Kidney (tissue), 22 donors: ENCODE measurements at places on chromosomes 4 and X. TPM values are rescaled to one million over a fixed set of nuclear protein-coding genes. Genes with fewer than 3 reads are reported as not detected.

DNA sequence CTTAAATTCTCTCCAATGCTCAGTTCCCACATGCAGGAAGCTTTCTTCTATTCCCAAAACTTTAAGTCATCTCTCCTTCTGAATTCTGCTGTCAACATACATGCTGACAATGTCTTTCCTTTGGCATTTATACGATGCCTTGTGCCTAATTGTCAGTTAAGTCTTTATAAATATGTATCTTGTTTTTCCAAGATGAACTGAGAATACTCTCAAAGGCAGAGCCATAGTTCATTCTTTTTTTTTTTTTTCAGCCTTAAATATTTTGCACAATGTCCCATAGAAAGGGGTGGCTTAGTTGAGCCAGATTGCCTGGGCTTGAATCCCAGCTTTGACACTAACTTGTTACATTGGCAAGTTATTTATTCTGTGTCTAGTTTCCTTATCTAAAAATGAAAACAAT, 210.6 kb downstream of the QDPR start:
- DNase-seq: no peak

DNA sequence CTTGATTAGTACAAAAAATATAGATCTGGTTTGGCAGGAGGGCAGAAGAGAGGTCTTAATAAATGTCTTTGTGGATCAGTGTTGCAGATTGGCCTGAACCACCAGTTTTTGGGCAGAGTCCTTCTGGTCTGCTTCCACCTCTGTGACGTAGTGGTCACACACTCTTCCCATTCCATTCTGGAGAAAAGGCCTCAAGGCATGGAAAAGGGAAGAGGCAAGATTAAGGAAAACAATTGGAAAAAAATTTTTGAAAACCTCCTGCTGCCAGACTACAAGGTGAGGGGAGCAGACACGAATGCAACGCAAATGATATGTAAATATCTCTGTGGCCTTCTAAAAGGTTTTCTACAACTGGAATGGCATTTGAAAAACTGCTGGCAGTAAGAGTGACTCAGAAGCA, 24.3 kb upstream of the FAM47C start:
- no peak for DNase-seq

DNA sequence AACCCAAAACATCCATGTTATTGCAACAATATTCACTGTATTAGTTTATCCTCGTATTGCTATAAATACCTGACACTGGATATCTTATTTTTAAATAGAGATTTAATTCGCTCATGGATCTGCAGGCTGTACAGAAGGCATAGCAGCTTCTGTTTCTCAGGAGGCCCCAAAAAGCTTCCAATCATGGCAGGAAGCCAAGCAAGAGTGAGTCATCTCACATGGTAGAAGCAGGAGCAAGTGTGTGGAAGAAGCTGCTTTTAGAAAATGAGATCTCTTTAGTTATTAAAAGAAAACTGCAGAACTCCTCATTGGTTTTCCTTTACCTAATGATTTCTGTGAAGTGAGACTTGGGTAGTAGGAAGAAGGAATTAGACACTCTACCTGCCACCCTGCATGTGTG, 16.4 kb downstream of the ZNF732 start:
- no peak for DNase-seq

FAM156B gene
- 13.1 TPM for polyA plus RNA-seq

DNA sequence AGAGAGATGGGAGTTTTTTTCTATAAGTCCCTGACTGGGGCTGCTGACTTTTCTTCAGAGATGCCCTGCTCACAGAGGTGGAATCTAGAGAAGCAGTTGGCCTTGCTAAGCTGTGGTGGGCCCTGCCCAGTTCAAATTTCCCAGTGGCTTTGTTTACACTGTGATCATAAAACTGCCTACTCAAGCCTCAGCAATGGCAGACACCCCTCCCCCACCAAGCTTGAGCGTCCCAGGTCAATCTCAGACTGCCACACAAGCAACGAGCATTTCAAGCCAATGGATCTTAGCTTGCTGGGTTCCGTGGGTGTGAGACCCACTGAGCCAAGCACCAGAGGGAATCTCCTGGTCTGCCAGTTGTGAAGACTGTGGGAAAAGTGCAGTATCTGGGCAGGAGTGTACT, 199.8 kb upstream of the WDFY3 start:
- peak; percentile 48 for DNase-seq
